ENCODE measurements at places on chromosomes 3 and 15. TPM values are rescaled to one million over a fixed set of nuclear protein-coding genes. Genes with fewer than 3 reads are reported as not detected.

Gene PLSCR2
- total RNA-seq, result 2.9 TPM

Gene COL6A5
- not detected for total RNA-seq

Gene COLQ
- total RNA-seq, result 3.2 TPM

Gene ALDH1L1
- total RNA-seq, result 50.2 TPM

Gene SNTN
- total RNA-seq, result not detected

Gene SGO1
- not detected for total RNA-seq

Gene PDIA5
- total RNA-seq, result 28.0 TPM

Gene CHRNA7
- 0.95 TPM for total RNA-seq

Measured in thoracic aorta (tissue), 2 donors.